Fibroblast of skin of right biceps (primary cell): ENCODE measurements at places on chromosomes 2 and 18.
A peak's percentile ranks its signal among the peaks of the same experiment; 100 is the strongest.

DNA sequence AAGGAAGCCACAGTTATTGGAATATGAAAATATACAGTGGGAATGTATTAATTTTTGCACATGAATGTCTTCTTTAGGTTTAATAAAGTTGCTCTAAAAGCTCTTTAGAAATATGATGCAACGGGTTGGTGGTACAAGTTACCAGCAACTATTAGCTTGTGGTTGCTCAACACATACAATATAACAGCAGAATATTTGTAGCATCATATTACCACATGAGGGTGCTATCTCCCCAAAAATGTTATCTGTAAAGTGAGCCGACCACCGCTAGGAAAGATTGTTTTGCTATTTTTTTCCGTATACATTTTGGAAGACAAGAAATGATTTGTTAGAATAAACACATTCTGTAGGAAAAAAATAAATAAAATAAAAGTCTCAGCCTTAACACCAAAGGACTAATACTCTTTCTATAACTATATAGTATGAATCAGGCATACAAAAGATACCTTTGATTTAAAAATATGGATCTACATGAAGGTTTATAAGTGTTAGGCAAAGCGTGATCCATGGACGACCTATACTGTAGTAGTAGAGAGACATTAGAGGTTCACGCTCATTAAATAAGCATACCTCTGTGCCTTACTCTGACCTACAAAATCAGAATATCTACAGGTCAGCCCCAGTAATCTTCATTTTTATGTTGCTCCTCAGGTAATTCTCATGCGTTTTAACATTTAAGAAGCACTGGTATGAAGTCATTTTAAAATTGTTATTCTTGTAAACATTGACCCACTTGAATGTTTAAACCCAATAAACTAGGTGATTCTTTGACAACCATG, 1110.6 kb upstream of the ACVR2A start:
- DNase-seq: peak; percentile 61

- no peak for DNase-seq
Measured at GRCh38 chr2:66968946-66969345, 428.2 kb upstream of the ETAA1 start.

- no peak for DNase-seq
Measured at GRCh38 chr2:236395067-236395466, 130.9 kb upstream of the ASB18 start.

DNA sequence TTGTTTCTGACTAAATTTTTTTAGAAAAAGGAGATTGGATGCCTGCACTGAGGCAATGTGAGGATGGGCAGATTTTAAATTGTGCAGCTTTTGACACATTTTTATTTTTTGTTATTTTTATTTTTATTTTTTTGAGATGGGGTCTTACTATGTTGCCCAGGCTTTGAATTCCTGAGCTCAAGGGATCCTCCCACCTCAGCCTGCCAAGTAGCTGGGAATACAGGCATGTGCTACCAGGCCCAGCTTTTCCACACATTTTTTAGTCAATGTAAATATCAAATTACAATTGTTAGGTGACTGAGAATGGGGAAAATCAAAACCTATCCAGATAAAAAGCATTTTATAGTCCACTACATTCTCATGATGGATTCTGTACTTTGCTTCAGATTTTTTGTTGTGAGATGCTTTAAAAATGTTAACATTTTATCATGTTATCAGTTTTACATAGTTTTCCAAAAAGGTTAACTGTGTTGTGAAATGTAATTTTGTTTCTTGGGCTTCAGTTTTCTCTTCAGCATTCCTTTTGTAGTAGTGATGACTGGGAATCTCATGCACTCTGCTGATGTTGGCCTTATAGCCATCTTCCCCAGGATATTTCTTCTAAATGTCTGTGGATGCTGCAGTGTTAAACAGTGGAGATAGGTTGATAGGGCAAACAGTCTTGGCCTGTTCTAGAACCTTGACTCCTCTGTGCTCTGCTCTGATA, 41.4 kb downstream of the PKP4 start:
- DNase-seq: peak; percentile 43

DNA sequence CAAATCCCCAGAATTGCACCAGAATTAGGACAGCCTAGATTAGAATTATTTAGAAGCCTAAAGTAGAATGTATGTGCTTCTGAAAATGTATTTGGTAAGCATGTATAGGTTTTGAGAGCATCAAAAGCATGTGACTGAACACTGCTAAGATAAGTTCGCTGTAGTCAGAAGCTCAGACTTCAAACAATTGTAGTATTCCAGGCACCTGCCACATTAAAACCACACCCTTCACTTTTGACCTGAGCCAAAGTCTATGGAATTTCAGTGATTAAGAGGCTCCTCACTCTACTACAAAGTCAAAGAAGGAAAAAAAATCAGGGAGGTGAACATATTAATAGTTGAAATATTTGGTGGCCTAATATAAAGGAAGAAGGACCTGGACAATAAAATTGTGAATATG, 8.2 kb downstream of the KCNJ3 start:
- DNase-seq: no peak

GRCh38 chr2:25473758-25474340, 132.1 kb upstream of the DNMT3A start:
- peak; percentile 61 for DNase-seq

DNA sequence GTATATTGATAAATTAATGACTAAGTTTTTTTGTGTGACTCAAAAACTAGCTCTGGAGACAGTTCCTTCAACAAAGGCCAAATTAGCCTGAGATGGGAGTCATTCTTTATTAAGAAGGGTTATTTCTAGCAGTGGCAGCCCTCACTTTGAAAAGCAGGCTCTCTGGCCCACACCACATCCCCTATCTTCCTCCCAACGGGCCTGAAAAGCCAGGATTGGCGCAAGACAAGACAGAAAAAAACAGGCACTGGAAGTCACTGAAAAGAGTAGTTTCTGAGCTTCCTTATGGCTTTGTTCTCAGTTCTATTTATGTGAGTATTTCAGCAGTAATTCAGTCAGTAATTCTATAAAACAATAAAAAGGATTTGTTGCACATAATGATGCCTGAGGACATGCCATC, 149.0 kb downstream of the LAMA3 start:
- no peak for DNase-seq

DNA sequence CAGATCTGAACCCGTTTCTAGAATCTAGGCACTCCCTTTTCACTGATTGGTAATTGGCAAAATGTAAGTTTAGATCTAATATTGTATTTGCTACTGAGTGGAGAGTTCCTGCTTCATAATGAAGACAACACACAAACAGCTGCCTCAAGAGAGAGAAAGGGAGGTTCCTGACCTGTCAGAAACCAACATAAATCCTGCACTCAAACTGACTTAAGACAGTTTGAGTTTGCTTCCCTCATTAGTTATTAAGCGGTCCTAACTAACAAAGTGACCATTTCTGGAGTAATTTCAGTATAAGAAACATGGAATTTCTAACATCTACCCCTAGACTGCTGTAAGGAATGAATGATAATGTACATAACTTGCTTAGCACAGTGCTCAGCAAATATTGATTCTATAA, 191.2 kb downstream of the METTL4 start:
- no peak for DNase-seq

DNA sequence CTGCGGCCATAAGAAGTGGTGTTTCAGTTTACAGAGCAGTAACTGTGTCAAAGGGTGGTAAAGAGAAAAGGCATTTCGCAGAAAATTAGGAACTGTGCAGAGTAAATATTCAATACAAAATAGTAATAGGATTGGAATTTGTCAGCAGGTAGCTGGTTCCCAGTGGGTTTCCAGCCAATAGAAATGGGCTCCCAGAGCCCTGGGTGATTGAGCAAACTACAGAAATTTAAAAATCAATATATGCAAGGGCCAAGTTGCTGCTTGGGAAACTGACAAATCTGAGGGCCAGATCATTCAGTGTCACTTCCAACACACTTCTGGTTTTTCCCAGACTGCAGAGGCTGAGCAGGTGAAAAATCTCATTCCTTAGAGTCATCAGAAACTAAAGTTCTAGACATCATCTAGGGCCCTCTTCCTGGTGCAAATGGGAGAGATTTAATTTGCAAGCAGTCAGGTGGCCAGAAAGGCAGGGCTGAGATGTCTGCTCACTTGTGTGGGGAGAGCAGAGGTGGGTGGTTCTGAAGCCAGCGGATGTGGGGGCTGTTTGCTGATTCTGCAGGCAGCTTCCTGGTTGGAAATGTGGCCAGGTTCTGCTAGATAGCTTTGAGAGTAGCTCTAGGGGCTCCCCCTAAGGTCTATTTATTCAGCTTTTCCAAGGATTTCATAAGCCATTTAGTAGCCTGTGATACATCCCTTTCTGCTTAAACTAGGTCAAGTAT, 182.4 kb downstream of the NCK2 start:
- DNase-seq: no peak

- peak; percentile 46 for DNase-seq
Measured at GRCh38 chr18:9950289-9951016, 36.6 kb downstream of the VAPA start.

DNA sequence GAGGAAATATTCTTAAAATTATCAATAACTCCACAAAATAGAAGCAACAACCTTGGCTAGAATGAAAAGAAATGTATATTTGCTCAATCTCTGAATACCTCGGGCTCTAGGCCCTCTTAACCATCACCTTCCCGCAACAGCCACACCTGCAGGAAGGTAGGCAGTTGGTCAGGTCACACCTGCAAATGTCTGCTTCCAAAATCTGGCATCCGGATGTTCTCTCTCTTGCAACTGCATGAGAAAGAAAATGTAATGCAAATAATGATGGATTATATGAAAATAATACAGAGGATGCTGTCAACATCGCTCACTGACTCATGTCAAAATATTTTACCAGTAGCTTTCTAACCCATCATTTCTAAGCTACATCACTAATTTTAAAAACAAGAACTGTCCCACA, 148.3 kb downstream of the SATB2 start:
- DNase-seq: no peak

- DNase-seq: no peak
Measured at GRCh38 chr18:36273347-36273746, 24.2 kb upstream of the FHOD3 start.

- no peak for DNase-seq
Measured at GRCh38 chr18:78601349-78601748, 378.3 kb upstream of the SALL3 start.

DNA sequence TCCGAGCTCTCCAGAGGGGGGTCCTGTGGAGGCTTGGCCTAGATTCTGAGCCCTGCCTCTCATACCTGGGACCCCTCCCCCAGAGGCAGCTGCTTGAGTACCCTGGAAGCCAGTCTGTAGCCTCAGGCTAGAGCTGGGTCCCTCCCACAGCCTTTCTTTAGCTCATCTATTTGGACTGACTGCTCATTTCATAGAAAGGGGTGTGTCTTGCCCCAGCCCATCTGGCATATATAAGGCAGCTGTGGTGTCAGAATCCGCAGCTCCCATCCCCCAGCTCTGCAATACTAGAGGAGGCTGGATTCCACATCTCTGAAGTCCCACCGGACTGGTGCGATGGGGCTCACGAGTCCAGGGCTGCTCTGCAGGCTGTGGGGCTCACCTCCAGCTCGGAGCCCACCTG, 26.1 kb downstream of the MPHOSPH10 start:
- DNase-seq: peak; percentile 44

- DNase-seq: no peak
Measured at GRCh38 chr18:45836242-45837205, 11.0 kb downstream of the SIGLEC15 start.

GRCh38 chr18:58806826-58807714, 57.6 kb upstream of the ZNF532 start:
- no peak for DNase-seq

- peak; percentile 88 for DNase-seq
Measured at GRCh38 chr2:217901835-217902378, 100.9 kb downstream of the TNS1 start.

DNA sequence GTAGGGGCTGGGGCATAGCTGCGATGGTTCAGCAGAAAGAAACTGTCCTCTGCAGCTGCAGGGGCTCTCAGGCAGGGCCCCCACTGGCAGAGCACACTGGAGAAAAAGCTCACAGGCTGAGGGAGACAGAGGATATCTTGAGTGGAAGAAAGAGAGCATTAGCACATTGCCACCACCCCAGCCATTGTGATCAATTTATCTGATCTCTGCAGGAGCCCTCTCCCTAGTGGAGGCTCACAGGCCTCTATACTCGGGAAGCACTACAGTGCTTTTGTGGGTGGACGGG, 801 bp upstream of the SFTPB start:
- no peak for DNase-seq

DNA sequence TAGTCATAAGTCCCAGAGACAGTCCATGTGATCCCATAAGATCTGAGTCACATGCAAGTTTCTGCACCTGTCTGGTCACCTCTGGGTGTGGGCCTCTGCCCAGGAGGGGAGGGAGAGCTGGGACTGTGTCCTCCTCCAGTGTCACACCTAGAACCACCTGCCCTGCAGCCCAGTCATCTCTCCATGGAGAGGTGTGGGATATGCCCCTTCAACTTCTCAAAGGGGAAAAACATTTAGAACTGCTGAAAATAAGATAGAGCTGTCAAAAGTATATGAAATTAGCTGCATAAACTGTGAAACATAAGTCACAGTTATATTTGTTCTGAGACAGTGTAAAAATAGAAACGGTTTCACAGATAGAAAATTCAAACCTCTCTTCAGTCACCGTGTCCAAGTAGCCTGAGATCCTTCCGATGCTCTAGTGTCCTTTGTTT, 55.4 kb downstream of the NGEF start:
- no peak for DNase-seq

DNA sequence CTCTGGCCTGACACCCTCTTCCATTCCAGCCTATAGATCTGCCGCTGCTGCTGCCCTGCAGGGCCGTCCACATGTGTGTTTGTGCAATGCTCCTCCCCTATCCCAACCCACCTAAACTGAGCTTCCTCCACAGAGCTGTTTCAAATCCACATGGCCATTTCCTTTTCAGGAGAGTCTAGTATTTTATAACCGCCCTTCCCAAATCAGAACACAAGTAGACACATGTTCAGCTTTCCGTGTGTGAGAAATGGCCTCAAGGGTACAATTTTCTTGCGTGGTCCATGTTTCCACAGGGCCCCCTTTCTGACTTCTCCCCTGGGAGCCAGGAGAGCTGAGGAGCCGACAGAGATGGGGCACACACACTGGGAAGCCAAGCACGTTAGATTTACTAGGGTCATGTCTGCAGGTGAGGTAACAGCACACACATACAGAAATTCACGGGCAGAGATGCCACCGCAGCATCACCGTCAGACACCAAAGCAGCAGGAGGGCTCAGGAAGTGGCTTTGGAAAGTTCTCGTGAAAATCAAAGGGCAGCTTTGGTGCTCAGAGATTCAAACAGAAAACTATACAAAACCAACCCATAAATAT, 102.9 kb upstream of the TGFA start:
- DNase-seq: no peak
